Aorta (tissue), 5 donors: ENCODE measurements at places on chromosomes 7 and 10. TPM values are rescaled to one million over a fixed set of nuclear protein-coding genes. Genes with fewer than 3 reads are reported as not detected.

DNA sequence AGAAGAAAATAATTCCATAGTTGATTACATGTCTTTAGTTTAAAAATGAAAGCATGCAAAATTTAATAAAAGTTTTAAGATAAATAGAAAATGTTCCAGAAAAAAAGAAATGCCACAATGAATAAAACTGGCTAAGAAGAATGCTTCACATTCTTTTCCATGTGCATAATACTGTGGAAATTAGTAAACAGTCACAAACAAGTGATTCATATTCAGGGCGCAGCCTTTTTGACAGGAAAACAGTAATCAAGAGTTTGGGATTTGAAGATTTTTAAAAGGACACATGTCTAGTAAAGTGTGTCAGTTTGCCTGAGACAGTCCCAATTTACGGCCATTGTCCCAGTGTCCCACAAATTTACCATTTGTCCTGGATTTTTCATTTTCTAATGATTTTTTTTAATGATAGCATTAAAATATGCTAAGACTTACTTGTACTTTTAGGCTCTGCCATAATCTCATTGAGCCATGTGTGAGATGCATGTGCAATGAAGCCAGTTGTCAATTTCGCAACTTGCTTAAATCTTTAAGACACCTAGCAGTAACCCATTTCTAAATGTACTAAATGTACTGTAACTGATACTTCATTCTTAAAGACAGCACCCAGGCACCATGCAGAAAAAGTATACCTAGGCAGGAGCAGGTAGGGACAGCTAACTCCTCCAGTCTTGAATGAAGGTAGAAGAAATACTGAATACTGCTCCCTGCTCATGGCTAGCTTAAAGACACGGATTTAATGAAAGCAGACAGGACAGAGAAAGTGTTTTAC, 46.9 kb downstream of the ZNF438 start:
- no peak for DNase-seq

DNA sequence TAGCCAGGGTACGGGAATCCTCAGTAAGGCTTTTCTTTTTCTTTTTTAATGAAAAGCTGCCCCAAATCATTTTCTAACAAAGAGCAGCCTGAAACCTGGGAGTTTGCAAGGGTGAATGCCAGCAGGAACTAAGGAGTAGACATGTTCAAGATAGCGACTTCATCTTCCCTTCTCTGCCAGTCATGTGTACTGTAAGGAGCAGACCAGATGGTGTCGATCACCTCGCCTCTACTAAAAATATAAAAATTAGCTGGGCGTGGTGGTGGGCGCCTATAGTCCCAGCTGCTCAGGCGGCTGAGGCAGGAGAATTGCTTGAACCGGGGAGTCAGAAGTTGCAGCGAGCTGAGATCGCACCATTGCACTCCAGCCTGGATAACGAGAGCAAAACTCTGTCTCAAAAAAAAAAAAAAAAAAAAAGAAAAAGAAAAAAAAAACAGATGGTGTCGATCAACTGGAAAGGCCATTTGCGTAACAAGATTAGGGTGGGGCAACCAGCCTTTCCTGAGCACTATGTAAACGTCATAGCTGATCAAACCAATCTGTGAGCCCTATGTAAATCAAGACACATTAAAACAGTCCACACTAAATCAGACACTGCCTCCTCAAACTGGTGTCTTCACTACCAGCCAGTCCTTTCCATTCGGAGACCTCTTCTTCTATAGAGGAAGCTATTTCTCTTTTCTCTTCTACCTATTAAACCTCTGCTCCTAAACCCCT, 33.8 kb downstream of the NOLC1 start:
- DNase-seq, result no peak

The FAM13C gene
- total RNA-seq, result 8.1 TPM

DNA sequence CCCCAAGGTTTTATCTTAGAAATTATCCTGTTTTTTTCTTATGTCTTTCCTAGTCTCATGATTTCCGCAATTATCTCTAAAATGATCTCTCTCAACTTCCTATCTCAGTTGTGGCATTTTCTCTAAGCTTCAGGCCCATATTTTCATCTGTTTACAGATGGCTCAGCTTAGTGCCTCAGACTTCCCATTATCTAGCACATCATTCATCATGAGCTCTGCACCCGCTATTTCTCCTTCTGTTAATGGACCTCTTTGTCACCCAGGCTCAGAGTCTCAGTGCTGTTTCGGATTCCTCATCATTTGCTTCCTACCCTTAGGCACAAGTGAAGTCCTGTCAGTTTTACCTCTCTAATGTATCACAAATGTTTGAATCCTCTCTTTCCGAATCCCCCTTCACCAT, 84.1 kb downstream of the BMPR1A start:
- no peak for DNase-seq

- no peak for DNase-seq
These were observed 74.7 kb upstream of the CAMK2B start for GRCh38 chr7:44400033-44400511.
